Hematopoietic multipotent progenitor cell (in vitro differentiated cells): ENCODE measurements at places on chromosomes 6 and 20. TPM values are rescaled to one million over a fixed set of nuclear protein-coding genes. Genes with fewer than 3 reads are reported as not detected.

DNA sequence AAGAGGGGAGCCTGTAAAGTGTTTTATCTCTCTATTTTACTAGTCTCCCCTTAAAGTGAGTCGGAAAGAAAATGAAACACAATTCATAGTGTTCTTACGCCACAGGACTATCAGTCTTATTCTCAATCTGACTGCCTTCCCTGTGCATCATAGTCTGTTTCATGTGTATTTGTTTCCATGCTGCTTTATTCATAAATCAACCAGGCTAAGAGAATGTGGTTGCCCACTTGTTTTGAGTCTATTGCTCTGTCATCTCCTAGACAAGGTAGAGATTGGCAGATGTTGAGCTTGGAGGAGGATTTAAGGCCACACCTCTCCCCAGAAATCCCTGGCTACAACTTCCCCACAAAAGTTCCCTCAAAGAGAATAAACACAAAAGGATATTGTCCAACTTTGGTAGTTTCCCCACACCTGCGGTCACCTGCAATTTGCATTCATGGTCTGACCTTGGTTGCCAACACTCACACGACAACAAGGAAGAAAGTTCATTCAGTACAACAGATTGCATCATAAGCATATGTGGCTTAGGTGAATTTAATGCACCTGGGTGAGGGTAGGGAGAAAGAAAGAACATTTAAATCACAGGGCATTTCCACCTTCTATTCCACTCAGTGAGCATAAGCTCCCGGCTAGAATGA lies 167.1 kb upstream of the FBXL4 start:
- no peak for DNase-seq

GRCh38 chr6:110232450-110232849 lies 52.2 kb downstream of the CDC40 start:
- no peak for DNase-seq

GRCh38 chr6:118263921-118264486 lies 284.1 kb upstream of the PLN start:
- DNase-seq: peak; percentile 44

DNA sequence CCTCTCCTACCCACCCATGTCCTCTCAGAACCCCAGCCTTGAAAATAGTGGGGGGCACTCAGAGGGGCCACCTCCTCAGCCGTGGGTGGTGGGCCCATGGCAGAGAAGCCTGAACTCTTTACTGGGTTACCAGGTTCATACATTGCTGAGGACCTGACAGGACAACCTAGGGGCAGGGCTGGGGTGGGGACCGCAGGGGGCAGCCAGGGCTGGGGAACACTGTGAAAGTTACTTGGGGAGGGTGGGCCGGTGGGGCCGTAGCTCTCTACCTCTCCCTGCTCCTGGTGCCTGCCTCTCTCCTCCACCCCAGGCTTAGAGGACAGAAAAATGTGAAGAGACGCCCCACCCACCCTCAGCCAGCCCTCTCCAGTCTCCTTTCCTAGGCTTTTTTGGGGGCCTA lies 15.4 kb downstream of the MDFI start:
- DNase-seq: no peak

GRCh38 chr6:169849396-169849795 lies 98.0 kb downstream of the ERMARD start:
- no peak for DNase-seq

DNA sequence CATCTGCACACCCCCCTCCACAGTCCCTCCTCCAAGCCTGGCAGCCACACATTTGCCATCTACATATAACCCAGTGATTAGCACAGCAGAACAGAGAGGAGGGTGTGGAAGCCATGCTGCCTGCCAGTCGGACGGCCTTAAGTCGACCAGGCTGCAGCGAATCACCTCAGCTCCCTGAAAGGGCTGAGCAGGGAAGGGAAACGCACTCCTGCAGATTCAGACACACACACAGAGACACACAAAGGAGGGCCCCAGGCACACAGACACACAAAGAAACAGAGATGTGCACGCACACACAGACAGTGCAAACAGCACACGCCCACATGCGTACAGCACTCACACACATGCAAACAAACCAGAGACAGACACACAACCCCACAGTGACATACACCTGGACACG lies 11.2 kb upstream of the SIRPA start:
- DNase-seq: no peak

DNA sequence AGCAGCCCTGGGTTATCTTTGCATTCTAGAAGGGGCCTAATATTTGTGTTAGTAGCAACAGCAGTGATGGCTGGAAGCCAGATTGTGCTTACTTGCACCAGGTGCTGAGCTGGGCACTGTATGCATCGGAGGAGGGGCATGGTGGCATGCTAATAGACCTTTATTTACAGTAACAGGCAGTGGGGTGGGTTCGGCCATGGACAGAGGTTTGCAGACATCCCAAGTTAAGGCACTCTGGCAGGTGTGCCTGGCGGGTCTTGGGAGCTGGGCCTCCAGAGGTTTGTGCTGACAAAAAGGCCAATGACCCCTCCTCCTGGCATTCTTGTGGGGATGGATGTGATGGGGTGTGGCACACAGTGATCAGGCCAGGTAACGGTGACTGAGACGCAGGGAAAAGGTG lies 39.0 kb upstream of the CD93 start:
- DNase-seq: no peak

- DNase-seq: no peak
Measured at GRCh38 chr20:49889935-49890333, 25.4 kb downstream of the SPATA2 start.

- DNase-seq: no peak
Measured at GRCh38 chr6:84033523-84034451, at the start of gene MRAP2. TSS of gene MRAP2 (plus strand) at chr6:84033772. CDS start at chr6:84055319, 21,547 bp downstream.

FAXC gene
- under 0.01 TPM for total RNA-seq

CNBD2 gene
- total RNA-seq: 8.3 TPM

TMEM244 gene
- total RNA-seq: not detected
